NCI-H446 treated with DMSO at 0.1 percent for 48 hours (cell line): ENCODE measurements at places on chromosomes 6 and 20.

- no peak for DNase-seq
Measured at GRCh38 chr6:37205997-37206340, 36.0 kb downstream of the PIM1 start.

DNA sequence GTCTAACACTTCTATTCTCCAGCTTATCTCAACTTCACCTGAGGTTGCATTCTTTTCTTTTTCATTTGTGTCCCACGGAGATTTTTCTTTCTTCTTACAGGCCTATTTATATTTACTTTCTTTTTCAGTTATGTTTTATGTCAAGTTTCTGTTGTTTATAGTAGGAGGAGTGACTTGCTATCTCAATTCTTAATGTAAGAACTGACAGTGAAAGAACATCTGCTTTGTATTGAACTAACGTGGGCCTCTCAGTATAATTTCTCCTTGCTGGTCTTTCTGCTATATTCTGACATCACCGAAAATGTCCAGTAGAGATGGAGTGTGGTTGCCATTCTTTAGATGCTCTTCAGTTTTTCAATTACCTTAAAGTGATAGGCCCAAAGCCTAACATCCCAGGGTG, 521.7 kb downstream of the EPM2A start:
- no peak for DNase-seq

GRCh38 chr6:144729502-144729901, 444.4 kb downstream of the UTRN start:
- DNase-seq = no peak

DNA sequence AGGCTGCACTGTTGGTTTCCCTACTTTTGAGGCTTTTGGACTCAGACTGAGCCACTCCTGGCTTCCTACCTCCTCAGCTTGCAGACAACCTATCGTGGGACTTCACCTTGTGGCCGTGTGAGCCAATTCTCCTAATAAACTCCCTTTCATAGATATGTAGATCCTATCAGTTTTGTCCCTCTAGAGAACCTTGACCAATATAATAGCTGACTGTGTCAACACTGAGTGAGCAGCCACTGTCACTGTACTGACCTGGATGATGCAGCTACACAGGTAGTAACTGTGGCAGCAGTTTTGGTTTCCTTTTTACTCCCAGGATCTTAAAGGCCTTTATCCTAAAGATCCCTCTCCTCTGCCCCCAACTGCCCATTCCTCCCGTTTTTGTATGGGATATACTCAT, 70.2 kb downstream of the SLC22A3 start:
- DNase-seq = no peak

DNA sequence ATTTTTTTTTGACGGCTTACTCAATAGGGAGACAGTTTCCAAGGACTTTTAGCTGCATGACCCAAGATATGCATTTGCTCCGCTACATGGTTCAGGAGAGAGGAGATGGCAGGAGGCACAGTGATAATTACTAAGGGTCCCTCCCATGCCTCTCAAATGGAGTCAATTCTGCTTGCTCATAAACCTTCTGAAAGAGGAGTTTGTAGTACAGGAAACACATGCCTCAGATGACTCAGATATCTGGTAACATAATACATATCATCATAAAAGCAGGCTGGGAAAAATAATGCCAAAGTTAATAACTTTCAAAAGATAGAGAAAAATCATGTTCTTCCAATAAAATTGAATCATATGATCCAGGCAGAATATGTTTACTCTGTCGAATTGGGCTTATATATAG, 97.6 kb upstream of the DEFB112 start:
- no peak for DNase-seq

DNA sequence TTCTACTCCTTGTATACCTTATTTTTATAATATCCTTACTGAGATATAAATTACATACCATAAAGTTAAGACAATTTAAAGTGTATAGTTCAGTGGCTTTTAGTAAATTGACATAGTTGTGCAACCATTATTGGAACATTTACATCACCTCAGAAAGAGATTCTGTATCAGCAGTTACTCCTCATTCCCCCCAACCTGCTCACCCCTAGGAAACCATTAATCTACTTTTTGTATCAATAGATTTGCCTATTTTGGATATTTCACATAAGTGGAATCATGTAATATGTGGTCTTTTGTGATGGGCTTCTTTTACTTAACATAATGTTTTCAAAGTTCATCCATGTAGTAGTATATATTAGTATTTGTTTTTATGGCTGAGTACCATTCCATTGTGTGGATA, 51.3 kb downstream of the CDC5L start:
- DNase-seq = no peak

DNA sequence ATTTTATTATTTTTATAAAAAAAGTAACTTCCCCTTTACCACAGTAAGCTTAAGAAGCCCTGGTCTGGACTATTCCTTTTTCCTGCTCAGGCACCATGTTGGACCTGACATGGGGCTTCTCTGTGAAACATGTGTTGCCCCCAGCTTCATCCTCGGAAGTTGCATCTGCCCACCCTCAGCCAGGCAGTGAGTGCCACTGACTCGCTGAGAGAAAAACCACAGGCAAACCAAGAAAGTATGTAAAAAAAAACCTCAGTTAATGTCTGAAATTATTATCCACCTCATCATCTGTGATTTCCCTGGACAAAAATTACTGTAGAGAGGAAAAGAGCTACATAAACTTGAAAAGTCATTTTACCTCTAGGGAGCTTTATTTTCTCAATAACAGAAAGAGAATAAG, 109.9 kb upstream of the MCHR2 start:
- no peak for DNase-seq

DNA sequence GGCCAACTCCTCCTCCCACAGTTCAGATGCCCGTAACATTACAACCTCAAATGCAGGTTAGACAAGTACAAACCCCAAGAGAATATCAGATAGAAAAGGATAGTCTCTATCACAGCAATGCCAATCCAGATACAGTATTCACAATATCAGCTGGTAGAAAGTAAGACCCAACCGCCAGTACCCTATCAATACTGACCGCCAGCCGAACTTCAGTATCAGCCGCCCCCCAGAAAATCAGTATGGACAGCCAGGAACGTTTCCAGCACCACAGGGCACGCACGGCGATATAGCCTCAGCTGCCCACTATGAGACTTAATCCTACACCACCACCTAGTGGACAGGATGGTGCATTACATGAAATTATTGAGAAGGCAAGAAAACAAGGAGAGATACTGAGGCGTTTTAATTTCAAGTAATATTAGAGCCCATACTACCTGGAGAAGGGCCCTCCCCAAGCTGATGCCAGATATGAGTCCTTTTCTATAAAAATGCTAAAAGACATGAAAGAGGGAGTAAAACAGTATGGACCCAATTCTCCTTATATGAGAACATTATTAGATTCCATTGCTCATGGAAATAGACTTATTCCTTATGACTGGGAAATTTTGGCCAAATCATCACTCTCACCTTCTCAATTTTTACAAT, 17.6 kb upstream of the EIF2S2 start:
- DNase-seq = peak; percentile 41

- DNase-seq = no peak
Measured at GRCh38 chr6:35601331-35602132, 87.2 kb downstream of the FKBP5 start.
